Right renal pelvis (tissue), 4 donors: ENCODE measurements at places on chromosomes 5 and 9. TPM values are rescaled to one million over a fixed set of nuclear protein-coding genes. Genes with fewer than 3 reads are reported as not detected.

GRCh38 chr5:149127394-149127955, 13.8 kb upstream of the ABLIM3 start:
- no peak for DNase-seq

DNA sequence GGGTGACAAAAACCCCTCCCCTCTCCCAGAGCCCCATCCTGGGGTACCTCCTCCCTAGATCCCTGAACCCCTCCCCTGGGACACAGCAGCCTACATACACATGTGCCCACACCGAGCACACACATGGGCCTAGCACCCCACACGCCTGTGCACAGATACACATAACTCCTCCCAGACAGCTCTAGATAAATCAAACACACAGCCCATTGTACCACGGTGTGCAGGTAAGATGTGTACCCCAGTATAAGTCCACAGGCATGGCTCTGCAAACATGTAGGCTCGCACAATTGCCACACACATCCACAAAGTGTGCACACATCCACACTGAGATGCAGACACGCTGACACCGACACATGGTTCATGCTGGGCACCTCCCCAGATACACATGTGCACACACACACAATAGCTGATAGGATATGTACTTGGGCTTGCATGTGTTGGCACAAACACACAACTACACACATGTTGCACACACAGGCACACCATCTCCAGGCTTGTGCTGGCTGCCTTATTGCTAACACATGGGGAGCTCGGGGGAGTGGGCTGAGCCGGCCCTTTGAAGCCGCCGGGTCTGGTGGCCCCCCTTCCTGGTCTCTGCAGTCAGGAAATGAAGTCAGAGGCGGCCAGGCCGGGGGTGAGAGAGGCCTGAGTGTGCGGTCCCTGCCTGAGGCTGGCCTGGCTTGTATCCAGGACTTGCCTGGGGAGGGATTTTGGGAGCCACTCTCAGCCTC, 30.2 kb downstream of the GOLGA2 start:
- no peak for DNase-seq

- no peak for DNase-seq
These were observed 462 bp upstream of the MCC start for GRCh38 chr5:113488645-113489184.

GRCh38 chr5:171623551-171624097, 162.0 kb upstream of the SMIM23 start:
- DNase-seq, result peak; percentile 49

DNA sequence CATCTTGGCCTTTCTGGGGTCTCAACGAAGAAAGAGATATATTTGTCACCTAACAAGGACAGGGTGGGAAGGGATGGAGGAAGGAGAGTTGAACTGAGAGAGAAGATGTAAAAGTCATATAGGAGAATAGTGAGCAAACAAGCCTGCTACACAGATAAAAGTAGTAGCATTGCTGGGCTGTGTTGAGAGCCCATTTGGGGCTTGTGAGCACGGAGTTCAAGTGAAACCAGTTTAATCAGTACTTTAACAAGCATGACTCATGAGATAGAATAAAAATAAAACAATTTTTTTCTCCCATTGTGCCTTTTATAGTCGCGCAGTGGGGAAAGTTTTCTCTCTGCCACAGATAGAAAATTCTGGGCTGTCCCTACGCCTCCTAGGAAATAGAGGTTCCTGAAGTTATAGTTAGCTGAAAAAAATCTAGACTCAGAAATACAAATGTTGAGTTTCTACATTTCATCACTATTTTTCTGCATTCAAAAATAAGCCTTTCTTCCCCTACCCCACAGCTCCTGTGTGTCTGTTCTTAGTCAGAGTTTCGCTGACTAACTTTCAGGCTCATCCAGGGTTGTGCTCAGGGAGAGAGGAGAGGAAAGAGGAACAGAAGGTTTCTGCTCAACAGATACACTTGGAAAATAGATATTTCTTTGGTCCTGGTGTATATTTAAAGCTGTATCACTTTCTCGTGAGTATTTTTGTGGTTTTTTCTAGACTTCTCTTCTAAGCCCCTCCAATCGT, 395.8 kb upstream of the ADAMTSL1 start:
- no peak for DNase-seq

The PCDHGC5 gene
- polyA plus RNA-seq, result 0.61 TPM

GRCh38 chr5:72064801-72065570, 42.3 kb upstream of the MAP1B start:
- no peak for DNase-seq

GRCh38 chr5:390623-391491, 52.1 kb upstream of the EXOC3 start:
- no peak for DNase-seq

The S100Z gene
- 0.41 TPM for polyA plus RNA-seq

DNA sequence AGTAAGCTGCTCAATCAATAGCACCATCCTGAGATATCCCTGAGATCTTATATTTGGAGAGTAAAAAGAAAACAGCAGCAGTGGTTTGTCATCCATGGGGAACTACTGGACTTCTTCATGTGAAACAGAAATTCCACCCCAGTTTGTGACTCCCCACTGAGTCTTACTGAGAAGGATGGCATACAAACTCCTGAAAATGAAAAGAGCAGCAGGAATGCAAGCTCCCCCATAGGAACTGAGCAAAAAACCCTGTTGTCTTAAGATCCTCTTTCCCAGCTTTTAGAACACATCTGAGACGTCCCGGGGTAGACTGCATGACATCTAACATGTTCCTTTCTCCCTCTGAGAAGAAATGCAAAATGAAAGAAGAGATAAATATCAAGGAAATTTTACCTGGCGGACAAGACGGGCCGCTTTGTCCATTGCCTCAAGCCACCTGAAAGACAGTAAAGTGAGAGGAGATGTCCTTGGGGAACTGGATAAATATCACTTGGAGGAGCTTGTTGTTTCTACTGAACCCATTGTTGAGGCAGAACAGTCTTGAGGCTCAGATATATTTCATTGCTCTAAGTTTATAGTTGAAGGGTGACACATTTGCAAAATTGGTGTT, 117.1 kb downstream of the NUDT12 start:
- DNase-seq, result no peak

- DNase-seq, result no peak
These were observed 166.4 kb downstream of the SLF1 start for GRCh38 chr5:94784536-94785505.

The ADAMTS12 gene
- 16.2 TPM for polyA plus RNA-seq

The STXBP1 gene
- 29.5 TPM for polyA plus RNA-seq

DNA sequence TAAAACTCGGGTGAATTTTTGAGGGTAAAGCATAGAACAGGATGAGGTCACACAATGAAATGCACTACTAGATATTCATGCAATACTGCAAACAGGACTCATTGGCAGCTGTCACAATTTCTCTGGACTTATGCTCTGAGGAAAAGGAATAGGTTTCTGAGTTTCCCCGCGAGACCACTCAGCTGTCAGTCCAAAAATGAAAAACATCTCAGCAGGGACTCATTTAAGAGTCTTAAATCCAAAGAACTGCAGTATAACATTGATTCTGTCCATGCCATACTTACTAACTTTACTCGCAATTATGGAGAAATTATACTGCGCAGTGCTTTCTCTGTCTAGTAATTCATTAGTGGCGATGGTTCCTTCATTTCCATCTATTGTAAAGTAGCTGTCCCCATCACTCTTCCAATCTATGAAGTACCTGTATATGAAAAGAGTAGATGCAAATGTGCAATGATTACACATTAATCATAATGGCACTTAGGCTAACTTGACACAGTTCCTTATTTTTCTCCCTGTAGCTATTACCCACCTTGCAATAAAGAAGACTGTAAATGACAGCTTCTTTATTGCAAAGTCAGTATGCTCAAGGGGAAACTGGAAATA, 1070.0 kb downstream of the CDH12 start:
- DNase-seq, result no peak

The OMD gene
- polyA plus RNA-seq, result 2.0 TPM

The PIP5KL1 gene
- polyA plus RNA-seq, result 1.0 TPM

The GFRA3 gene
- 2.7 TPM for polyA plus RNA-seq

DNA sequence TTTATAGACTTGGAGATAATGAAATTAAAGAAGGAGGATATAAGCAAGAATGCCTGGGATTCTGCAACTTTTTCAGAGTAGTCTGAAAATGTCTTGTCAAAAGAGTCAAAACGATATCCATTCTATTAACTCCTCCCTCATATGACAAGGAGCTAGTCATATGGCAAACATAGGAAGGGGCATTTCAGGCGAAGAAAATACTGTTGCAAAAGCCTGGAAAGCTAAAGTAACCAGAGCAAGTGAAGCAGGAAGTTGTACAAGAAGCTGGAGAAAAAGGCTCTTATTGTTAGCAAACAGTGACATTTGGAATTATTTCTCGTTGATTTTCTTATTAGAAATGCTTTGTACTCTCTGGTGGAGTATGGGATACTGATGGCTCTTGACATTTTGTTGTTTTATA, 94.0 kb upstream of the PTPRD start:
- no peak for DNase-seq

DNA sequence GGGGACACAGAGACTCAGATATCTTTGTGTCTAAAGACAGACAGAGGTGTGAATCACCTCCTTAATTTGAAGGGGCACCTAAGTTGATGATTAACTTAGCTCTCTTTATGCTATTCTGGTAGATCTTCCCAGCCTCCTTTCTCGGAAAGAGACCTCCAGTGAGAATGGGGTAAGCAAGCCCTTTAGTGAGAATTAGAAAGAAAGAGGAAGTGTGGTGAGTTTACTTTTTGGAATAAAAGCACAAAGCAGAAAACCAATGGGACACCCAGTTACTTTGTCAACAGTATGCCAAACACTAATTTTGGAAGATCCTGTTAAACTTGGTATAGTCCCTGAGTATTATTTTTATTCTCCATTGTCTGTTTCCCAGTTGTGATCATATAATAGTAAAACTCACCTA, 302.8 kb upstream of the RASA1 start:
- no peak for DNase-seq

DNA sequence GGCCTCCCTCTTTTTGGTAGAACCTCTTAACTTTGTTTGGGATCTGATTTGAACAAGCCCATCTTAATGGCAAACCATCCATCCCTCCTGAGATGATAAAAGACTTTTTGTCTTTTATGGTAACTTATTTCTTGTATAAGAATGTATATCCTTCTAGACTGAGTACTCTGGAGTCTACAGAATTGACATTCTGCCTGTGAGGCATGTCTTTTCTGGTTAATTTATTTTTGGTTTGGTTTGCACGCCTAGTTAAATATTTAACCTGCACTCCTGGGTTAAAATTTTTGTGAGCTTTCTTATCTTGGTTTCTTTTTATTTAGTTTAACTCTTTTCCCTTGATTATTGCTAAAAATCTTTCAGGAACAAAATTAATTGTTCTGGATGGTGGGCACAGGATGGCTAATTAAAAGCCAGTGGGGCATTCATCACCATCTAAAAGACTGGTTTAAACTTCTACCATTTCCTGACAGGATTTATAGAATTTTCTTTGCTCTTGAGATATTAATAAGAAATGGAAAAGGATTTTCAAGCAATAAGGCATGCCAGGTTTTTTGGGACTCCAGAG, 50.3 kb downstream of the PHAX start:
- DNase-seq, result no peak

DNA sequence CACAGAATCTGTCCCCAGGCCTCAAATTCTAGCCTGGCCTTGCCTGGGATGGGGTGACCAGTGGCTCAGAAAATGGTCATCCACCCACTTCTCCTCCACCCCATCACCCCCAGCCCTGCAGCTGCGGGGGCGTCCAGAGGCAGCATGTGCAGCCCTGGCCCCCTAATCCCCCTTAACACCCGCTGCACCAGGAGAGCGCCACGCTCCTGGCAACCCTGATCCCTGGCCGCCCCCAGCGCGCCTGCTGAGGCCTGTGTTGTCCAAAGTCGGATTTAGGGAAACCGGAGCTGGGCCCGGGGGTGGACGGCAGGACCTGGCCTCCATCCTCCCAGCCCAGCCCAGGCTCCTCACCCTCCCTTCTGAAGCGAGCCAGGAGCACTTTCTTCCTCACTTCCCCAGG, 22.0 kb downstream of the NR5A1 start:
- DNase-seq, result no peak

The PDGFRB gene
- 151 TPM for polyA plus RNA-seq

The CARD6 gene
- polyA plus RNA-seq, result 3.7 TPM

- DNase-seq, result no peak
These were observed 82.6 kb upstream of the GRHPR start for GRCh38 chr9:37339923-37340322.

- no peak for DNase-seq
These were observed 720.6 kb downstream of the SEMA5A start for GRCh38 chr5:8825139-8825757.

DNA sequence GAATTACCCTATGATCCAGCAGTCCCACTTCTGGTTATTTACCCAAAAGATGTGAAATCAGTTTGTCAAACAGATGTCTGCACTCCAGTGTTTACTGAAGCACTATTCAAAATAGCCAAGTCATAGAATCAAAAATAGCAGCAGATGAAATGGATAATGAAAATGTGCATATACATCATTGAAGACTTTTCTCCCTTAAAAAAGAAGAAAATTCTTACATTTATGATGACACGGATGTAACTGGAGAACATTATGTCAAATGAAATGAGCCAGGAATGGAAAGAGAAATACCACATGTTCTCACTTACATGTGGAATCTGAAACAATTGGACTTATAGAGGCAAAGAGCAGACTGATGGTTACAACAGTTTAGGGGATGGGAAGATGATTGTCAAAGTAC, 21.5 kb upstream of the PLEKHG4B start:
- no peak for DNase-seq

DNA sequence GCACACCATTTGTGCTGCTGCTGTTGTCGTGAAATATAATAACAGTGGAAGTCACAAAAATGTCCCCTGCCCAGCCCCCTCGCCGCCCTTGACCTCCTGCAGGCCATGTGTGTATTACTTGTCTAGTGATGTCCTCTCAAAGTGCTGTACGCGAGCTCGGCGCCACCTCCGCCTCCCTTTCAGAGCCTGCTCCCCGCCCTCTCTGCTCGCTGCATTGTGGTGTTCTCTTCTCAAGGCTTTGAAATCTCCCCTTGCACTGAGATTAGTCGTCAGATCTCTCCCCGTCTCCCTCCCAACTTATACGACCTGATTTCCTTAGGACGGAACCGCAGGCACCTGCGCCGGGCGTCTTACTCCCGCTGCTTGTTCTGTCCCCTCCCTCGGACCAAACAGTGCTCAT, 14.7 kb upstream of the CFAP157 start:
- DNase-seq, result no peak

- DNase-seq, result no peak
These were observed 16.7 kb downstream of the PCDH12 start for GRCh38 chr5:141941307-141941706.

The SLIT3 gene
- polyA plus RNA-seq, result 56.7 TPM

The UBE2QL1 gene
- polyA plus RNA-seq, result 0.91 TPM

GRCh38 chr5:56323505-56323904, 90.4 kb upstream of the ANKRD55 start:
- no peak for DNase-seq

DNA sequence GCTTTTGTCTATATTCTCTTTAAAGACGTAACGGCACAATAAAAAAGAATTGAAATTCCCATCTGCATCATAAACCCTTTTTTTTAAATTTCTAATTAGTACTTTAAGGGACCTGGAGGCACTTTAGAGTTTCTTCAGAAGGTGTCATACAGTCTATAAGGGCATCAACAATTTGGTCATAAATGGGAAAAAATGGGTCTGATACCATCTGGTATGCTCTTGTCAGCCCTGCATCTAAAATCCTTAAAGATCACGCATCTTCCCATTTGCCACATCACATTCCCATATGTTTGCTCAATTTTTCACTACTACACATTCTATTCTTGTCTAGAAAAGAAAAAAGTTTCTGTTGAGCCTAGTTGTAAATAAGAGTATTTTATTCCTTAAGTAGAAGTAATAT, 53.8 kb downstream of the COX7C start:
- DNase-seq, result no peak
